ENCODE measurements at places on chromosomes 3 and 15. TPM values are rescaled to one million over a fixed set of nuclear protein-coding genes. Genes with fewer than 3 reads are reported as not detected.

VIPR1 gene
- total RNA-seq, result not detected

MAP6D1 gene
- 0.59 TPM for total RNA-seq

ZMYND10 gene
- 2.9 TPM for total RNA-seq

CHRM5 gene
- total RNA-seq, result under 0.01 TPM

NRG4 gene
- total RNA-seq, result not detected

MAP1A gene
- 121 TPM for total RNA-seq

Data from osteoblast (primary cell).